ENCODE measurements at places on chromosomes 3 and 15.

- no peak for DNase-seq
Measured at GRCh38 chr3:112096176-112096575, 10.0 kb downstream of the C3orf52 start.

DNA sequence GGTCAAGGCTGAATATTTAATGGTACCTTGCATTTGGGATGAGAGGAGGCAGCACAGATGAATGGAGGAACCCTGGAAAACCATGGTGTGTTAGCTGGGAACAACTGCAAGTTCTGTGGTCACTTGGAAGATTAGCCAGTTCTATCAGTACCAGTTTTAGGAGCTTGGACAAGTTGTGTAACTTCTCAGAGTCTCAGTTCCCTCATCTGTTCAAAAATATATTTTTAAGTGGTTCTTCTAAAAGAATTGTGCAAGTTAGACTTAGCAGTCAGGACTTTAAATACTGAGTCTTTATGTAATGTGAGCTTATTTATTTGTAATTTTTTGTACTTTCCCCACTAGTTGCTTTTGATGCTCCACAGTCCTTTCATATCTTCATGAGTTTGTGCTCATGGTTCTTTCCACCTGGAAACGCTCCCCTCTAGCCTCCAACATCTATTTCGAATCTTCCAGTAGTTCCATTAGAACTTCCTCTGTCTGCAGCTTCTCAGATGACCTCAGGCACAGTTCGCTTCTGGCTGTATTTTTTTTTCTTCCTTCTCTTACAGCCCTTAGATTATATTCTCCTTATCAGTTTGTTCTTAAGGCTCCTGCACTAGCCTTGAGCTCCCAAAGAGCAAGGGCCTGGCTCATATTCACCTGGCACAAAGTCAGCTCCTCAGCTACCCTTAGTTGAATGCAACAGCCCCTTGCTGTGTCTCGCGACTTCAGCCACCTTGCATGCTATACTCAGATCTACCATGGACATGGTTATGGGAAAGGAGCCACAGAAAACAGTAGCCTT is 27.1 kb downstream of the ITPR1 start:
- no peak for DNase-seq

DNA sequence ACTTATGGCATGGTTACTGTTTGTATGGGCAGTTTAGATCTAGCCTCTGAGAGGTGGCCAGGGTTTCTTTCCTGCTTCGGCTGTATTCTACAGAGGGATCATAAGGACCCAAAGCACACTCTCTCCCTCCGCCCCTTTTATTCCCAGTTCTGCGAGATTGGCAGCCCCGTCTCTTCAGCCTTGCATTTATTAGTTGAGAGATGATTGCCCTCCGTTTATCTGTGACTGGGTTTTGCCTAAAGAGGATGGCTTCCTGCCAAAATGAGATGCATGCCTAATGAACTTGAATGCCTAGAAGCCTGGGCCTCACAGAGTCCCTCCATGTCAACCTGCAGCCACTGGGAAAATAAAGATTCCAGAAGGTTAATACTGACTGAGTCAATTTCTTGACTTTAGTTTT is 97.1 kb upstream of the CHL1 start:
- DNase-seq: no peak

GRCh38 chr3:144815655-144816054 is 844.0 kb downstream of the DIPK2A start:
- no peak for DNase-seq

- DNase-seq: no peak
Measured at GRCh38 chr3:74605437-74605836, 9.0 kb downstream of the CNTN3 start.

DNA sequence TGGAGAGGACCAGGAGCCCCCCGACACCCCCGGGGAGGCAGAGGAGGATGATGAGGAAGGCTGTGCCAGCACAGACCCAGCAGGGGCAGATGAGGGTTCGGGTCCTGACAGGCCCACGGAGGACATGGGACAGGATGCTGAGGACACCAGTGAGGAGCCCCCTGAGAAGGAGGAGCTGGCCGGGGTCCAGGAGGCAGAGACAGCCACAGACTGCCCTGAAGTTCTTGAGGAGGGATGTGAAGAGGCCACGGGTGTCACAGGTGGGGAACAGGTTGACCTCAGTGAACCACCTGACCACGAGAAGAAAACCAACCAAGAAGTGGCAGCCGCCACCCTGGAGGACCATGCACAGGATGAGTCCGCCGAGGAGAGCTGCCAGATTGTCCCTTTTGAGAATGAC is 909 bp downstream of the FGD5 start:
- no peak for DNase-seq

DNA sequence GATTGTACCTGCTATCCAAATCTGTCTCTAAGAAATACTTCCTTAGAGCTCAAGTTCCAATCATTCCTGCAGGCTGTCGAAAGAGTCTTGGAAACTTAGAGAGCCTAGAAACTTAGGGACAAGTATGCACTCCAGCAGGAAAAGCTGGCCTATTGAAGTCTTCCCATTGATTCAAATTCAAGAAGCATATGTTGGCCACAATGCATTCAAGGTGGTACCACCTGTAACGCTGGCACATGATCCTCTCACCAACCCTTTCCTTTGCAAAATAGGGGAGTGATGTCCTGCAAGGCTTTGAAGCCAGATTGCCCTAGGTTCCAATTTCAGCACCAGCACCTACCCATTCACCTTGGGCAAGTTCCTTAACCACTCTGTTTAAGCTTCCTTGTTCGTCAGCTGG is 6.0 kb downstream of the ADAMTS9 start:
- no peak for DNase-seq

GRCh38 chr3:17901893-17902292 is 159.5 kb upstream of the TBC1D5 start:
- no peak for DNase-seq

DNA sequence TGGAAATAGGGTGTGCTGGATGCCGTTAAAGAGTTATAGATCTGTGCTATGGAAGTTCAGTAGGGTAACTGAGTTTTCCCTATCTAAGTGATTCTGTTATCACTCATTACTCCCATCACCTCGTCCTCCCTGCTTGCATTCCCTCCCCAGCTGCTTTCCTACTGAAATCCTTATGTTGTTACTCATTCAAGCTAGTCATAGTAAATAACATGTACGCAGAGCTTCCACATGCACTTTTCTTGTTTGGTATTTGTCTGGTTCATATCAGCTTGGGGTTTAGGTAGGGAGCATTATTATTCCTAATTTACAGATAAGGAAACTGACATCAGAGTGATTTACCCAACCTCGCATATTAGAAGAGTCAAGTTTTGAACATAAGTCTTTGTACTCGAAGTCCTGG is 135.1 kb downstream of the HCN4 start:
- DNase-seq: no peak

DNA sequence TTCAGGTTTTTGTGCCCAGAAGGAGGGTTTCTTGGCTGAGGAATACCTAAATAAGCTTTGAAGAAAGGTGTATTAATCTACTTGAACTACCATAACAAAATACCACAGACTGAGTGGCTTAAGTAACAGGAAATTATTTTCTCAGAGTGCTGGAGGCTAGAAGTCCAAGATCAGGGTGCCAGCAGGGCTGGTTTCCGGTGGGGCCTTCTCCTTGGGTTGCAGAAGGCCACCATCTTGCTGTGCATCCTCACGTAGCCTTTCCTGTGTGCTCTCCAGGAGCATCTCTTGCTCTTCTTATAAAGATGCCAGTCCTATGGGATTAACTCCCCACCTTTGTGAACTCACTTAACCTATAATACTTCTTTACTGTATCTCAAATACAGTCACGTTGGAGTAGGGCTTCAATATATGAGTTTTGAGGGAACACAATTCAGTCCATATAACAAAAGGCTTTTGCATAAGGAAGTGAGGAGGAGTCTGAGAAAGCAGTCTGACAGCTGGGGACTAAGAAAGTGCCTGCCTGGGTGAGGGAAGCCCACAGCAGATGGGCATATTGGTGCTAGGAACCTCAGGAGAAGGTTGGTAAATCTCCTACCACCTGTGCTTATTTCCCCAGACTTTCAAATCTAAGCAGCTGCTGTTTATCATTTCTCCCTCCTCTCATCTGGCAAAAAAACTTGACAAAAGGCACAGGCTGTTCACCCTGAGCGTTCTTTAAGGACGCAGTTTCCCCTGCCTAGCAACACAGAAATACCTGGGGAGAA is 89.6 kb upstream of the CBLB start:
- no peak for DNase-seq

DNA sequence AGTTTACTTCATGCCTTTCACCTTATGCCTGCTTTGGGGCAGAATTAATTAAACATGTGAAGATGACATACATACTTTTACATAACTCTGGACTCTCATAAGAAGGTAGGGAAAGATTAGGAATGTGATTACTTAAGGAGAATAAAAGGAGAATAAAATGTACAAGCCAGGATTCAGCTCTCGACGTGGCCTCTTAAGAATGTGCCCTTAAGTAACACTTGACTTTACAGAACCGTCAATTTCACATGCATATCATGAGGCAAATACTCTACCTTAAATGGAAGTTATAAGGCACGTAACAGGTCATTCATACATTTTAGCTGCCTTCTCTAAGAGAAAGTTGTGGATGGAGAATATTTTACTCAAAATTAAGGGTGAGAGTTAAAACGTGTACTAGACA is 263.7 kb upstream of the LMCD1 start:
- DNase-seq: no peak

- DNase-seq: no peak
Measured at GRCh38 chr15:83559310-83559966, 94.5 kb upstream of the ADAMTSL3 start.

DNA sequence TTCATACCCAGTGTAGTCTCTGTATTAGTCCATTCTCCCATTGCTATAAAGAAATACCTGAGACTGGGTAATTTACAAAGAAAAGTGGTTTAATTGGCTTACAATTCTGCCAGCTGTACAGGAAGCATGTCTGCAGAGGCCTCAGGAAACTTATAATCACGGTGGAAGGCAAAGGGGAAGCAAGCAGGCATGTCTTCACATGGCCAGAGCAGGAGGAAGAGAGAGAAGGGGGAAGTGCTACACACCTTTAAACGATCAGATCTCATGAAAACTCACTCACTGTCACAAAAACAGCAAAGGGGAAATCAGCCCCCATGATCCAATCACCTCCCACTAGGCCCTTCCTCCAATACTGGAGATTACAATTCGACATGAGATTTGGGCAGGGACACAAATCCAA is 6.3 kb upstream of the PARP14 start:
- DNase-seq: no peak

DNA sequence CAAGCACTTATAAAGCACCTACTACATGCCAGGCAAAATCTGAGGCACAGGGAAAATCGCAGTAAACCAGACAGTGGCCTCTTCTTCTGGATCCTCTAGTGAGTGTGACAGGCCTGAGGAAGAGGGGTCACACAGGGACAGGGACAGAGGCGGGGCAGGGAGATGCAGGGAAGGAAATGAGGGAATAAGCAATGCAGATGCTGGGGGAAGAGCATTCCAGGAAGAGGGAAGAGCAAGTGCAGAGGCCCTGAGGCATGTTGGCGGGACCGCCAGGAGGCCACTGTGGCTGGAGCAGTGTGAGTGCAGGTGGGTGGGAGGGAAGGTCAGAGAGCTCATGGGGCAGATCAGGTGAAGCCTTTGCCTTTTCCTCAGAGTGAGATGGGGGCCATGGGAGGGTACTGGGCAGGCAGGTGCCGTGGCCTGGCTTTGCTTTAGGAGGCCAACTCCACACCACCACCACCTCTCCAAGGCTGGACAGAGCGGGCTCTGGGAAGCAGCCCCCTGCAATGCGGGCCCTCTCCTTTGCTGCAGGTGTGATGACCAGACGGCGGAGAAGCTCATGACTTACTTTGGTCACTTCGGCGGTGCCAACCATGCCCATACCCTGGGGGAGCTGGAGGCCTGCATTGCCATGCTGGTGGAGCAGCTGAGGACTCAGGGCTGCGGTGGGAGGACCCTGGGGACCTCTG is 26.8 kb upstream of the GP9 start:
- no peak for DNase-seq

- DNase-seq: no peak
Measured at GRCh38 chr15:98954411-98954810, 53.2 kb downstream of the PGPEP1L start.

GRCh38 chr3:152328841-152329240 is 60.1 kb downstream of the MBNL1 start:
- DNase-seq: no peak

- DNase-seq: no peak
Measured at GRCh38 chr3:188557235-188557634, 403.3 kb downstream of the LPP start.

GRCh38 chr15:45121706-45122417 is 7.7 kb downstream of the DUOXA2 start:
- DNase-seq: no peak

DNA sequence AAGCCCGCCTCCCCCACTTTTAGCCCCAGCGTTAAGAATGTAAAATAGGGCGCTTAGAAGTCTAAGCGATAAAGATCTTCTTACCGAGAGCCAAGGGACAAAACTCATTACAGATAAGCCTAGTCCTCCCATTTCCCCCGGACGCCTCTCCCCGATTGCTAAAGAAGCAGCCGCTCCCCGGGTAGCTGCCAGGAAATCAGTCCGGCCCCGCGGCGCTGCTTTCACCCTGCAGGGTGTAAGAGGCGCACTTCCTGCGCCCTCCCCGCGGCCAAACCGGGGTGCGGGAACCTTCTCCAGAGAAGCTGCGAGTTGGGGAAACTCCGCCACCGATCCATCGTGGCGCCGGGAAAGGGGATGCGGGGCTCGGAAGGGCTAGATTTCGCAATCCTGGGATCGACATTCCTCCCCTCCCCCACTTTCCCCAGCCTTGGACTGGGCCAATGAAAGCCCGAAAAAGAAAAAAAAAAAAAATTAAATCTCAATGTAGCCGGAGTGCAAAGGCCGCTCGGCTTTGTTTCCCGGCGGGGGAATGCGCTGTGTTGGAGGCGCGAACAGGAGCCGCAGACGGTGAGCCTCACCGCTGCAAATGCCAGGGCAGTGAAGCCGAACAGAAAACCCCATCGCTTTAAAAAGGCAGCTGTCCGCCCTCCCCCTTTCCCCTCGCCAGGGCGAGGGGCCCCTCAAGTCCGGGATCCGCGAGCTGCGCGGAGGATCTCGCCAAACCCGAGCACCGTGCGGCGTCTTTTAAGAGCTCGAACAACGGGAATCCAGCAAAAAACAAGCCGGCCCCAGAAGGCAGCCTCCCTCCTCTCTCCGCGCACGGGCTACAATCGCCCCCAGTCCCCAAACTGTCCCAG is 626 bp upstream of the PTPRG start:
- no peak for DNase-seq

DNA sequence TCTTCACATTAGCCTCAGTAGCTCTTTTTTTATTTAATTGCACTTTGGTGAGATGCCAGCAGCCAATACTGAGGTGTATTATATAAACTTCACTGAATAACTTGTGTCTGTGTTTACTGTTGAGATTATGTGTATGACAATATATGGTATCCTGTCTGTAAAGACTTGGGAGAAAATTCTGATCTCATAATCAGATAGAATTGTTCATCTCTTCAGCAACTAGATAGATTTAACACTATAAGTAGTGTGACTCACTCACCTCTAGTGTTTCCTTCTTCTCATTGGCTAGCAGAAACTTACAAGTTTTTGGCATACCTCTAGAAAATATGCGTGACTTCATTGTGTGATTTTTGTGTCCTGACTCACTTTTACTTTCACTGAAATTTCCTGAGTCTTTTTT is 67.6 kb upstream of the TGFBR2 start:
- no peak for DNase-seq

DNA sequence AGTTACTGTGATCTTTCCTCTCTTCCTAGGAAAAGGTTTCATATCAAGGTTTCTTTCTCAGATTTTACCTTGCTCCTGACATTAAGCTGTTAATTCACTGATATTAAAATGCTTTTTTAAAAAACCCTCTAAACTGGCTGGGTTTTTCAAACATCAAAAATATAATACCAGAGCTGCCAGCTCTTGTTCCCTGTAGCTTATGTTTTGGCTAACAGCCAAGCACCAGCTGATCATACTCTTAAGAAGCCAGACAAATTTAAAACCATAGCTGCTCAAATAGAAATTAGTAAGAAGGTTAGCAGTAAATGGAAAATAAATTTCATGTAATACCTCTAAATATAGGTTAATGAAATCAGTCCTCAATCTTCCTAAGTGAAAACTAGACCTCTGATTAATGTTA is 657.5 kb downstream of the GRM7 start:
- DNase-seq: no peak
